SK-N-SH (cell line): ENCODE measurements at places on chromosomes 6 and 20.

- DNase-seq, result no peak
Observed at GRCh38 chr6:490251-491037, 98.9 kb downstream of the IRF4 start.

- no peak for DNase-seq
Observed at GRCh38 chr6:52260634-52261033, 16.3 kb upstream of the IL17F start.

DNA sequence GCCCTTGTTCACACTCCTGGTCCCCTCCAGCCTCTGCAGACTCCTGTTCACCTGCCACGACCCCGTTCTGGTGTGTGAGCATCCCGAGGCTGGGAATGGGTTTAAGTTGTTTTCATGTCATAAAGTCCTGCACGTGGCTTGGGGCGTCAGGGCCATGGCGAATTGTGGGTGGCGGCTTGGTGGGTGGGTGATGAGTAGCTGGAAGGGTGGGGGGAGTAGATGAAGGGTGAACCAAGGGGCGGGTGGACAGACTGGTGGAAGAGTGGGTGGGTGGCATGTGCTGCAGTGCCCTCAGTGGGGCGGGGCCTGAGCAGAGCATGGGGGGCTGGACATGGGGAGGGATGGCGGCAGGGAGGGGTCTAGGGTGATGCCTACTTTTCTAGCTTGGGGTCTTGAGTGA, 54.3 kb downstream of the DLGAP4 start:
- no peak for DNase-seq

GRCh38 chr20:36210436-36211021, 25.7 kb upstream of the AAR2 start:
- DNase-seq, result no peak

DNA sequence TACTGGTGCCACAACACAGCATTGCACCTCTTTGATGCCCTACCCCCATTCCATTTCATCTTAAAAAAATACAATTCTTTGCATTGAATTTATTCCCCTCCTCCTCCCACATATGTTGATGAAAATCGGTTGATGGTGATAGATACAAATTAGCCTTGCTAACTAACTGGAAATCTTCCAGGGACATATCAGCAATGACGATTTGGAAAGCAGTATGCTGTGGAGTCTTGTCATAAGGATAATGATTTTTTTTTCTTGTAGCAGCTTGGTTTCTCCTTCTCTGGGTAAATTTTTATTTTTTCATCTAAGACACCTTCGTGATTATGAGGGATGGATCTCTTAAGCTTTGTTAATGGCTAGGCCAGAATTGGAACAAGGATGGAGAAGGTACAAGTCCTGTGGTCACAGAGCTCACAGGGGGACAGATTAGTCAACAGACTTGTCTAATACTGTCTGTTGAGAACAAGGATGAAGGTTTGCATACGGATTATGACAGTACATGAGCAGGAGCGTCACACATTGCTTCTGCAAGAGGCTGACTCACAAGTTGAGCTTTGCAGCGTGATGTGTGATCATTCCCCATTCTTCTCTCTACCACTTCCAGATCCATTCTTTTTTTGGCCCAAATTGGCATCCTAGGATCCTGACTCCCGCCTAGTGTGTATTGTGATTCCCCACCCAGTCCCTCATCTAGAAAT, 233.1 kb upstream of the FERMT1 start:
- DNase-seq, result no peak

DNA sequence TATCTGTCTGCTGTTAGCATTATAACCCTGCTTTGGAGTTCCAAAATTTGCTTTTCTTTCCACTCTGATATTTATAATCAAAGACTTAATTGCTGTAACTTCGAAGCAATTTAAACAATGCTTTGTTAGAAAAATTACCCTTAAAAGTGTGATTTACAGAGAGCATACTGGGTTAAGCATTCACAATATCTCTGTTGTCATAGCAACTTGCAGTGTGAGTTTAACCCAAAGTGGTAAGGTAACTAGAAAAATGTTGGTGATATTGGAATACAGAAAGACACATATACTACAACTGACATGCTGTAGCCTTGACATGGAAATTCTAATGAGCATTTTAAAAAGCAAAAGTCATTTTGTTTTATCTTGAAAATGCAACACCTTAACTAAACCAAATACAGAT, 70.4 kb upstream of the SMLR1 start:
- no peak for DNase-seq

- DNase-seq, result no peak
Observed at GRCh38 chr20:33828967-33829560, 17.9 kb downstream of the CHMP4B start.

DNA sequence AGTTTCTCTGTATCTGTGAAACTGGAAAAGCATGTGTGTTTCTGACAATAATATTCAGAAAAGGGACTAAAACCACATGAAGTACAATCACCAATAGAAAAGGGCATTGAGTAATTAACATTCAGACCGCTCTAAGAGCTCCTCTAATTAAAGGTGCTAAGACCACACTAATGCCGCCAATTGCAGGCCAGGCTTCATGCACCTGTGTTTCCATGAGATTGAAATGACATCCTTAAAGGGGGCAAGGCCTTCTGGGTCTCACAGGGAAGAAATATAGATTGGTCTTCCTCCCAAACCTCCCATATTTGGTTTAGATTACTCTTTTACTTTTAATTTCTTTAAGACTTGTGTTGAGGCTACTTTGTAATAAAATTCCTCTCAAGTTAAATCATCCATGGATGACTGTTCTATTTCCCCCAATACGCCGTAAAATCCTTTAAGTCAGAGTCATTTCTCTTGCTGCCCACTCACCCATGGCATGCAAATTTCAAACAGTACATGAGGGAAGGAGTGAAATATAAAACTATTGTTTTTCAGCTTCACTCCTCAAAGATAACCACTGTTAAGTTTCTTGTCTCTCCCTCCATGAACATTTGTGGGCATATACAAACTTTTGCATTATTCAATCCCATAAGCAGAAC, 110.6 kb downstream of the UBE3D start:
- no peak for DNase-seq

- no peak for DNase-seq
Observed at GRCh38 chr6:9484686-9485085, 930.2 kb downstream of the TFAP2A start.

DNA sequence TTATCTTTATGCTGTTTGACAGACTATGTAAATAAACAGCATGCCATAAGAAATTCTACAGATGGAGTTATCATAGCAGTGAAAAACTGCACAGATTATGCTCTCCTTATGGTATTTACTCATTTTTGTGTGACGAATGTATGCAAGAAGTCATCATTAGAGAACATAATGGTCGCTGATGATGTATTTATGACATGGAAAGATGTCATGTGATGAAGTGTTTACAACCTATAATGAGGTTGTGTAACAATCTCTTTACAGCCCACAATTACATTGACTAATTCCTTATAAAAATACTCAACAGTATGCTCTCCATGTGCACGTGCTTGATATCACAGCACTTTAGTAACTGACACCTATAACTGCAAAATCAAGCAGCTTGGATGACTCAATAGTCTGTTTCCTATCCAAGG, 192.4 kb downstream of the BMP2 start:
- no peak for DNase-seq

GRCh38 chr20:2804041-2804828, 3.8 kb upstream of the CPXM1 start:
- DNase-seq, result no peak

GRCh38 chr20:13552061-13552460, 86.7 kb downstream of the TASP1 start:
- no peak for DNase-seq

GRCh38 chr6:130560231-130560630, 194.4 kb downstream of the TMEM200A start:
- no peak for DNase-seq

GRCh38 chr6:70131528-70131927, 171.4 kb downstream of the COL9A1 start:
- no peak for DNase-seq

DNA sequence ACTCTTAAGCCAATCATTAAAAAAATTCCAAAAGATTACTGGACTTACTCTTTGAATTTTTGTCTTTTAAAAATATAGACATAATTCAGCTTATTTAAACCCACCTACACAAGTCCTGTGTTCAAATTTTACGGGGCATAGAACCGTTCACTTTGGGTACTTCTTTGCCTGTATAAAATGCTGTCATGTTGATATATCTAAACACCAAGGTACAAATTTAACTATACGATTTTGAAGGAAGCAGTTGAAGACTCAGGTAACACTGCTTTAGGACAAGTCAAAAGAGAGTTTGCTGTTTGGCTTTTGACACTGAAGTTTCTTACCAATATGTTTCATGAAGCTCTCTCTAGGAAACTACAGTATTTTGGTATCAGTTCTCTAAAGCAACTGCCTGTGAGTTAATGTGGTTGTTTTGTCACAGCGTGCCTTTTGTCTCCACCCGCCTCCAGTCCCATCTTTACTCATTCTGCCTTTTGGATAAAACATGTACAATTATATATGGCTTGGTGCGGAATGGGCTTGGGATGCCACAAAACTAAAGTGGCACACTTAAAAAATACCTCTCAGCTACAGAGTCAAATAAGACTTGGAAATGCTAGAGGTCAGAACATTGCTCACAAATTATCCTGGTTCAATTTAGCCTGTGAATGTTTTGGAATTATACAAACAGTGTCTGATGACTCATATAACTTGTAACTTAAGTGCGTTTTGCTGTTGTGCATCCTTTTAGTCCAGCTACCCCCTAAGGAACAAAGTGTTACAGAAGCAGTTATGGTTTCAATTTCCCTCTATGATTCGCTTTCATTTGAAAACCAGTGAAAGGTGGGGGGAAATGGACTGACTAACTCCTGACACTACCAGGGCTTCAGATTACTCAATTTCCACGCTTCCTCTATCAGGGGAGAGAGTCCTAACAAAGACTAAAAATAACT, 38.7 kb downstream of the RGS17 start:
- no peak for DNase-seq

DNA sequence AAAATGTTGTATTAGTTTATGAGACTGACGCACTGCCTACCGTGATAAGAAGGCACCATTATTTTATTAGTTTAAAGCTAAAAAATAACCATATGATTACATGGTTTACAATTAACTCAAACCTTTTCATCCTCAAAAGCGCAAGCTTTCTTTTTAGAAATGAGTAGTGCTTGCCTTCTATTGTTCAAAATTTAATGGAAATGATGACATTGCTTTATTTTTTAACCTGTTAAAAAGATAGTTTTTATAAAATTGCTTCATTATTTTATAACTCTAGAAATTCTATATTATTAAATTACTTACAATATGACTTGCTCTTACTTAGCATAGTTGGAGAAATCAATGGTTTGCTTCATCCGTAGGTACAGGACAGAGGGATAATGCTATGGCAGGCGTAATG, 78.7 kb upstream of the HDDC2 start:
- DNase-seq, result no peak

DNA sequence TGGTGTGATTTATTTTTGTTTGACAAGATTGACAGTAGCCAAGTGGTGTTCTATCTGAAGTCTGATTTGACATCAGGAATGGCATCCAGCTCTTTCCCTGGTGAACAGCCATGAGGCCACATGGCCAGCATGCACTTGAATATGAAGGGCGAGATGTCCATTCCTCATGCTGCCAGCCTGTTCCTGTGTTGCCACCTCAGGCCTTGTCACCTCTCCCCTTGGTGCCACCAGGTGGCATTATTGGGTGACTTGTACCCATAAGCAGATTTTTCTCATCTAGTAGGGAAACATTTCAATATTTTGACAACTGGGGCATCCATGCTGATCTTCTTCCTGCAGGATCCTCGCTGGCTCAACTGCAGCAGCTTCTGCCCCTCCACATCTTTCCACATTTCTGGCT, 199.1 kb downstream of the ERMARD start:
- DNase-seq, result no peak

DNA sequence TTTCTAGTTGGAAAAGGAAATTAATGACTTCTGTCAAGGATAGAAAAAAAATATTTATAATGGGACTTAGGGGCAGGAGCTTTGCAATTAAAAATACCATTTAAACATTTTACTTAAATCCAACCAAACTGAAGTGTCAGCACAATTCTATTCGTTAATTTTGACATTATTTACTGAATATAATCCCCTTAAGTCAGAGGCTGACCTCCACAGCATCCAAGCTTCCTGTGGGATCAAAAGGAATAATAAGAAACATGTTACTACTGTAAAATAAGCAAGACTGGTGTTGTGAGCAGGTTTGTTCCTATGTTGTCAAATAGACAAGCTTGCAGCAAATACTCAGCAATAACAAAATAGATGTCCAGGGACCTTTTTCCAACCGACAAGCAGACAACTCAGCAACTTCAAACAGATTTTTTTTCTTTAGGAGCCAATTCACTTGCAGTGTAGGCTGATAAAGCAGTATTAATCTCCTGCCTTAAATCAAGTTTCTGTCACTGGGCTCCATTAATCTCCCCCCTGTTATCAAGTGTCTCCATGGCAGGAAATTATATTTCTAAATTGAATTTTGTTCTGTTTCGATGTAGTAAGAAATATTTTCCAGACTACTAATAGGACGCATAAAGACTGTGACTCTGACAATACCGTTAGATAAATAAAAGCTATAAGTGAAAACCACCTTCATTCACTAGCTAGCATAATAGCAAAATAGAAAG, 157.4 kb downstream of the HACE1 start:
- peak; percentile 44 for DNase-seq

GRCh38 chr6:88823998-88824397, 139.4 kb downstream of the RNGTT start:
- DNase-seq, result no peak

DNA sequence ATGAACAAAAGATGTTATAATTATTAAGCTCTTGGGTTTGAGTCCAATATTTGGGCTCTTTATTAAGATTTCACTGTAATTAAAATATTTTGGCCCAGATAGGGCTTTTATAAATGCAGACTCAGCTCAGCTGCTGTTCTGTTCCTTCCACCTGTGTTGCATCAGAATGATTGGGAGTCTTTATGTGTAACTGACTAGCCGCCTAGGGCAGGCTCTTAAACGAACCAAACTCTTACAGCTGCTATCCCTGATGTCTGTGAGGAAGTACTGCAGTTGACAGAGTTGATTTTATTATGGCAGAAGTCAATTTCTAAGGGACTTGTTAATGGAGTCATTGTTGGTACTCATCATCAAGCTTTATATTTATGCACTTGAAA, 144.7 kb downstream of the MYO6 start:
- DNase-seq, result no peak

- no peak for DNase-seq
Observed at GRCh38 chr20:4281258-4282055, 266.1 kb upstream of the RNF24 start.

DNA sequence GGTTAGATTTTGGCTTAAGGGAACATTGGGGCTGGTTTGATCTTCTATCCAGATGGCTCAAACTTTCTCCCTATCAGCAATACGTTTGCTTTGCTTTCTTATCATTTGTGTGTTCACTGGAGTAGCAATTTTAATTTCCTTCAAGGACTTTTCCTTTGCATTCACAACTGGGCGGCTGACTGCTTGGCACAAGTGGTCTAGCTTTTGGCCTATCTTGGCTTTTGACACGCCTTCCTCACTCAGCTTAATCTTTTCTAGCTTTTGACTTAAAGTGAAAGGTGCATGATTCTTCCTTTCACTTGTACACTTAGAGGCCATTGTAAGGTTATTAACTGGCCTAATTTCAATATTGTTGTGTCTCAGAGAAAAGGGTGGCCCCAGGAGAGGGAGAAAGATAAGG, 254.9 kb downstream of the PLCB1 start:
- no peak for DNase-seq

- no peak for DNase-seq
Observed at GRCh38 chr6:95294043-95294442, 283.3 kb upstream of the MANEA start.
